ENCODE measurements at places on chromosomes 5 and 9.
A peak's percentile ranks its signal among the peaks of the same experiment; 100 is the strongest.

GRCh38 chr5:123098767-123099513 is 9.9 kb downstream of the PRDM6 start:
- no peak overlapping the region for H3K27ac ChIP-seq
- H3K36me3 ChIP-seq: no peaks in the 10 kb centered on the region
- no peak overlapping the region for H3K4me3 ChIP-seq
- no peaks in the 10 kb centered on the region for H3K4me1 ChIP-seq

GRCh38 chr5:69024241-69024651 is 69.6 kb upstream of the SLC30A5 start:
- H3K36me3 ChIP-seq: no peaks in the 10 kb centered on the region
- DNase-seq: no peak
- no peak overlapping the region for H3K4me3 ChIP-seq
- no peaks in the 10 kb centered on the region for H3K27me3 ChIP-seq
- H3K27ac ChIP-seq: no peak overlapping the region

GRCh38 chr5:74085782-74086181 is 459.8 kb downstream of the ARHGEF28 start:
- no peak overlapping the region for H3K4me3 ChIP-seq
- no peaks in the 10 kb centered on the region for H3K4me1 ChIP-seq
- no peaks in the 10 kb centered on the region for H3K36me3 ChIP-seq
- H3K27me3 ChIP-seq: no peaks in the 10 kb centered on the region

DNA sequence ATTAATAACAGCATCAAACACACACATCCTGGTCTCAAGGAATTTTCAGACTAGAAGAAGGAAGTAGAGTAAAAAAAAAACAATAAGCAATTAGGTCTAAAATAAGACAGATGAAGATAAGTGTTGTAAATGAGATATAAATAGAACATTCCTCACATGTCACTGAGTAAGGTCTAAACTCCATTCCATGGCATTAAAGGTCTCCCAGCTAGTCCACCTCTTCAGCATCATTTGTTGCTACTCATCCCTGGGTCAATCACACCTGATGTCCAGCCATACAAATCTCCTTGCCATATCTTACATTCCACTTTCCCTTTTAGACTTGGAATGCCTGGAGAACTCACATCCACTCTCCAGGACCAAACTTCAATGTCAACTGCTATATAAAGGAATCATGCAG is 214.1 kb upstream of the KLF4 start:
- no peak overlapping the region for H3K4me3 ChIP-seq
- H3K4me1 ChIP-seq: no peaks in the 10 kb centered on the region
- H3K27ac ChIP-seq: no peak overlapping the region
- no peaks in the 10 kb centered on the region for H3K36me3 ChIP-seq
- no peak for DNase-seq

DNA sequence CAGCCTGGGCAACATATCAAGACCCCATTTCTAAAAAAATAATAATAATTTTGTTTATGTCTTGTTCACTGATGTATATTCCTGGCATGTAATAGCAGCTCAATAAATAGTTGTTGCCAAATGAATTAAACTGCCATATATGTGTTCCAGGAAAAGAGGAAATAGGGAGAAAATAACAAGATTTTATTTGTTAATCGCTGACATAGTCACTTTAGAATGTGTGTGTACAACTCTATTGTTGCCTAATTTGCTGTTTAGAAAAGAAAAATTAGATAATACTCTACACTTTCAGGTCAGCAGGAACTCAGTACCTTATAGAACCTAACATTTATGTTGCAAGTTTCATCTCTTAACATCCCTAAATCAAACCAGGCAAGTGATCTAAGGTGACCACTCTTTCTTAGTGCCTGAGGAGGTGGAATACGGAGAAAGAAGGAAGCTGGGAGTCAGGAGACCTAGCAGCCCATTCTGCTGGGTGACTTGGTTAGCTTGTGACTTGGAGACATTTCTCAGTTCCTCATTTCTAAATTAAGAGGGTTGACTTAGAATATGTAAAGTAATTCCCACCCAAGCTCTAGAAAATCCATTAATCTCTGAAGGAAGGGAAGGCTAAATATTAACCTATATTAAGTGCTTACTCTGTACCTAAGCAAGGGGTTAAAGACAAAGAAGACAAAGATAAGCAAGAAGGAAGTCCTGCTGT is 110.3 kb upstream of the IQGAP2 start:
- no peak overlapping the region for H3K4me3 ChIP-seq
- no peaks in the 10 kb centered on the region for H3K36me3 ChIP-seq
- peaks cover 9% of the 10 kb centered on the region for H3K4me1 ChIP-seq
- H3K27ac ChIP-seq: peak overlapping the region; percentile 55
- DNase-seq: no peak

GRCh38 chr9:90899287-90899686 is 97.7 kb downstream of the SYK start:
- no peak for DNase-seq
- H3K27ac ChIP-seq: no peak overlapping the region
- peaks cover 8% of the 10 kb centered on the region for H3K4me1 ChIP-seq

GRCh38 chr5:132098621-132099020 is 25.0 kb downstream of the CSF2 start:
- H3K27ac ChIP-seq: no peak overlapping the region
- no peak overlapping the region for H3K4me3 ChIP-seq
- no peaks in the 10 kb centered on the region for H3K36me3 ChIP-seq
